Memory B cell (primary cell): ENCODE measurements at places on chromosomes 3 and 15.

DNA sequence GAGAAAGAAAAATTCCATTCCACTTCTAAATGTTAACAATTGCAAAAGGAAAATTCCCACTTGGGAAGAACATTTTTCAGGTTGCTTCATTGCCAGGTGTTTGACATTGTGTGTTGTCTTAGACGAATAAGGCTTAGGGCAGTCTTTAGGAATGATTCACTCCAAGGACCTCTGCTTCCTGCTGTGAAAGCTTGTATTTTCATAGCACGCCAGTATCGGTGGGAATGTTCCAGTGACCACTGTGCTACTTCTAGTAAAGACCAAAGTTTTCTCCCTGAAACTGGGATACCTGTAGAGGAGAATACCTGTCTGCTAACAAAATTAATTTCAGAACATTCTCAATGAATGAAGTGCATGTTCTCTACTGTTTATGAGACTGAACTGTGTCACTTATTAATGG, 64.1 kb downstream of the CDIN1 start:
- H3K36me3 ChIP-seq: peaks cover 1% of the 10 kb centered on the region
- no peak overlapping the region for H3K4me3 ChIP-seq
- no peaks in the 10 kb centered on the region for H3K27me3 ChIP-seq
- no peaks in the 10 kb centered on the region for H3K4me1 ChIP-seq

GRCh38 chr3:143506190-143506589, 342.1 kb downstream of the SLC9A9 start:
- no peaks in the 10 kb centered on the region for H3K36me3 ChIP-seq
- DNase-seq: no peak
- H3K4me3 ChIP-seq: no peak overlapping the region
- no peaks in the 10 kb centered on the region for H3K27me3 ChIP-seq

- H3K27me3 ChIP-seq: no peaks in the 10 kb centered on the region
- H3K36me3 ChIP-seq: no peaks in the 10 kb centered on the region
- H3K4me3 ChIP-seq: no peak overlapping the region
- DNase-seq: no peak
Observed at GRCh38 chr3:60363817-60364216, 887.4 kb downstream of the FHIT start.

GRCh38 chr15:31558840-31559239, 232.2 kb downstream of the KLF13 start:
- H3K4me1 ChIP-seq: no peaks in the 10 kb centered on the region
- H3K27ac ChIP-seq: no peak overlapping the region
- no peak for DNase-seq
- H3K4me3 ChIP-seq: no peak overlapping the region

DNA sequence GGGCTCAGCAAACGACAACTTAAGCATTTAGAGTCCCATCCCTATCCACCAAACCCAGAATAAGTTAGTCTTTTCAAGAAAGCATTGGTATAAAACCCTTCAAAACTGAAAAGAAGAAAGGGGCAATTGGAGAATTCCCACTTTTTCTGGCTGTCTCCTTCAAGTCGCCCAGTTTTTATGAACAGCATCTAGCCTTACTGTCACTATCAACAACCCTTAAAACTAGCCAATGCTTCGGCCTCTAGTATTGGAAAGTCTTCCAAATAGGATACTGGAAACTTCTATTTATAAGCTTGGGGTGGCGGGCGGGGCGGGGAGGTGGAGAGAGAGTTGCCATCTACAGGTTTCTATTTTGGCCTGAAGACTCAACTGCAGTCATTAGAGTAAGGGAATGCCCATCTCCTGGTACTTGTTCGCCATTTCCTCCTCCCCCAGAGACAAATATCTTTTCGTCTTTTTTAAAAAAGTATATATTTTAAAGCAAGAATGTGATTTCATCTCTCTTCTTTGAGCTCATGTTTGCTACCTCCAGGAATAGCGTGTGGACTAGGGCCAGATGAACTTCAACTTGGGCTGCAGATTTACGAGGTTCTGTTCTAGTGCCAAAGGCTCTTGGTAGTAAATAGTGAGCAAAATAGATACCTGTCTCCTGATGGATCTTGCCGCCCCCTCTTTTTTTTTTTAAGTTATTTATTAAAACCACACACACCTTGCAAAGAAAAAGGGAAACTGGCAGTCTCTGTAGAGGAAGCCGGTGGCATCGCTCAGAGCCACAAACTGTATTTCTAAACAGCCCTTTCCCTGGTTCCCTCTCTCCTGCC, 2.7 kb downstream of the BCL6 start:
- H3K4me3 ChIP-seq: peak overlapping the region; percentile 97
- H3K4me1 ChIP-seq: peaks cover 45% of the 10 kb centered on the region
- no peaks in the 10 kb centered on the region for H3K27me3 ChIP-seq
- H3K36me3 ChIP-seq: no peaks in the 10 kb centered on the region

DNA sequence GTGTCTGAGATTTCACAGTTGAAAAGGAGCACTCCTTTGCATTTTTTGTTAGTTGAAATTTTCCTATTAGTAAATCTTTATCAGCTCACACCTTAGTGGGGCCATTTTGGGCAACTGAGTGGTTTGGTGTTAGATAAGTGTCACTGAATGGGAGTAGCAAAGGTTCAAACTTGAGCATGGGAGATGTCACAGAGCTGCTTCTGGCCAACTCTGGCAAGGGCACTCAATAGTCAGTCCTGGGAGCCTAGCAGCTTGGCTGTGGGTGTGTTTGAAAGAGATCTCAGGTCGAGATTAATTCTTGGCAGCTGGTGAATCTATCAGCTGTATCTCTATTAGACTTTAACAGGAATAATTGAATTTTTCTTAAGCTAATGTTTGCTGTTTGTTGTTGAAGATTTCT, 579.3 kb downstream of the EDEM1 start:
- DNase-seq: no peak
- H3K36me3 ChIP-seq: no peaks in the 10 kb centered on the region
- no peaks in the 10 kb centered on the region for H3K4me1 ChIP-seq
- no peak overlapping the region for H3K4me3 ChIP-seq

- H3K4me3 ChIP-seq: no peak overlapping the region
- H3K36me3 ChIP-seq: no peaks in the 10 kb centered on the region
- H3K4me1 ChIP-seq: peaks cover 2% of the 10 kb centered on the region
- H3K27me3 ChIP-seq: peaks cover 11% of the 10 kb centered on the region
Observed at GRCh38 chr15:65318870-65319356, 14.4 kb downstream of the RNU5B-1 start.
